ENCODE measurements at places on chromosomes 13 and 19.
A peak's percentile ranks its signal among the peaks of the same experiment; 100 is the strongest.

- DNase-seq, result no peak
Observed at GRCh38 chr13:46529216-46529919, 23.6 kb upstream of the LRCH1 start.

GRCh38 chr19:16541526-16542044, 652 bp downstream of the CHERP start:
- no peak for DNase-seq

GRCh38 chr13:109833940-109834339, 47.6 kb upstream of the IRS2 start:
- DNase-seq, result no peak

DNA sequence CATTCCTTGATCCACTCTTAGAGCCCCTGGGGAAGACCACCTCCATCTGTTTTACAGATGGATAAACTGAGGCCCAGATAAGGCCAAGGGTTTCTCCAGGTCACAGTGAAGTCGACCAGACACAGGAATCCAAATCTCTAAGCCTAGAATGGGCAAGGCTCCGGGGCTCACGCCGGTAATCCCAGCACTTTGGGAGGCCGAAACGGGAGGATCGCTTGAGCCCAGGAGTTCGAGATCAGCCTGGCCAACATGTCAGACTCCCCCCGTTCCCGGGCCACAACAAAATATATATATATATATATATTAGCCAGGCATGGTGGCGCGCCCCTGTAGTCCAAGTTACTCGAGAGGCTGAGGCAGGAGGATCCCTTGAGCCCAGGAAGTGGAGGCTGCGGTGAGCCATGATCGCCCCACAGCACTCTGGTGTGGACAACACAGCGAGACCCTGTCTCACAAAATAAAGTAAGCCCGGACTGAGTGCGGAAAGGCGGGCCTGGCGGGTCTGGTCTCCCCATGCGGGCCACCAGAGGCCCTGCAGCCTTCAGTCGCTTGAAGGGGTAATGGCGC, 615 bp upstream of the RPL13A start:
- DNase-seq, result no peak

GRCh38 chr19:28560786-28561185, 652.2 kb downstream of the UQCRFS1 start:
- no peak for DNase-seq

DNA sequence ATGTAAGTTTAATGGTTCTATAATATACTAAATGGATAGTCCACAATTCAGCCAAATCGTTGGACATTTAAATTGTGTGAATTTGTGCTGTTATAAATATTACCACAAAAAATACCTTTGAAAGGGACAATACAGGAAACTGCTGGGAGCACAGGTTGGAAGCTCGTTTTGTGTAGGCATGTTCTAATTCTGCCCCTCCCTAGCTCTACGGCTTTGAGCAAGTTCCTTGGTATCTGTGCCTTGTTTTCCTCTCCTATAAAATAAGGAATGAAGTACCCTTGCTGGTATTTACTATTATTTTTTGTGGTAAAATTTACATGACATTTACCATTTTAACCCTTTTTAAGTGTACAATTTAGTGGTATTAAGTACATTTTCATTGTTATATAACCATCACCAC, 102.6 kb upstream of the SLC7A1 start:
- DNase-seq, result no peak

DNA sequence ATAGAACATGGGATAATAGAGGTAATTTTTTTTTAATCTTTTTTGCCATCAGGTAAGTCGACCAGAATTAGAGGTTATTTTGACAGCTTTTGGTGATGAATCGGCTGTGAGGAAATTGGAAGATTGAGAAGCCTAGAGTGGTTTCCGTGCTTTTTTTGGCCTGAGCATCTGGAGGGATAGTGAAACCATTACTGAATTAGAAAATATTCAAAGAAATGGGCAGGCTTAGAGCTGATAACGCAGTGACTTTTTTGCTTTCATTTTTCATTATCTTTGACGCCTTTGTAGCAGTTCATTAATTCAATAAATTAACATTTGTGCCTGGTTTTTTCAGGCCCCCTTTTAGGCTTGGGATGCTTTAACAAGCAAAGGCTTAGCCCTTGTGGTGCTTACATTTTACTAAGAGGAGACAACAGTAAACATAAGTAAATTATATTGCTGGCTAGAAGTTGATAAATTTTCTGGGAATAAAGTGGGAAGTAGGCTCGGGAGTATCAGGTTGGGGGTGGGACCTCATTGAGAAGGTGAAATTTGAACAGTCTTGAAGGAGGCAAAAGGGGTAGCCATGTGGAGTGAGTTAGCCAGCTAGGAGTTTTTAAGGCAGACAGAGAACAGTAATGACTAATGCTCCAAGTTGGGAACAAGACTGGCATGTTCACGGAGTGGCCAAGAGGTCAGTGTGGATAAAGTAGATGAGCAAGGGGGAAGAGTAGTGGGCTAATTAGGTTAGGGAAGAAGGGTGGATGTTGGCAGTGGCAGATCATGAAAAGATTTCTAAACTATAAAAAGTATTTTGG, 36.5 kb downstream of the GTF2F2 start:
- no peak for DNase-seq

DNA sequence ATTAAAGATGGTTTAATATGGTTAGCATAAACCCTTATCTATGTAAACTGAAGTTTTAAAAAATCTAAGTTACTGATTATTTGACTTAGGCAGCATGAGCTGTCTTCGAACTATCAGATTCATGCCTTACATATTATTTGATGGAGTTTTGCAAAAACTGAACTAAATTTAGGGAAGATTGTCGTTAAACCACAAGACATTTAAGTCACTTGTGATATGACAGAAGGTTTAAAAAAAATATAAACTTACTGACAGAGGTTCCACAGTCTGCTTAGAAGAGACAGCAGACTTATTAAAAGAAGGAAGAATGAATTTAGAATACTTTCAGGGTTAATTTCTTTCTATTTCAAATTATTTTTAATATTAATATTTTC, 110.9 kb upstream of the FRY start:
- no peak for DNase-seq

DNA sequence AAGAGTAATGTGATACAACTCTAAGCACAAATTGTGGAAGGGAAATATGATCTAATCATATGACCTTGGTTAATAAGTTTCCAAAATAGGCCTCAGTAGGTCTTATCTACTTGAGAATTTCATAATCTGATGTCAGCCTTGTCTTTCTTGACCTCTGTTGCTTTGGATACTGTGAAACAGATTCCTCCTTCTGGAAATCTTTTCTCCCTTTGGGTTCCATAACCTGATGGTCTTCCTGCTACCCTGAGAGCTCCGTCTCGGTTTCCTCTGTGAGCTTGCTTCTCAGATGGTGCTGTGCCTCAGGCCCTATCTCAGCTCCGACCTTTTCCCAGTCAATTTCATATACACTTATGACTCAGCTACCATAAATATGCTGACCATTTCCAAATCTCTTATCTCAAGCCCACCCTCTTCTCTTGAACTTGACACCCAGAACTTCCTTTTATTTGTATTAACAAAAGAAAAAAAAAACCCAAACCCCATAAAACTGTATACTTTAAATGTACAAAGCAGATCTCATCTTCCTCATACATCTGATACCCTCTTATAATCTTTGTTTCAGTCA, 6.4 kb upstream of the SLC46A3 start:
- DNase-seq, result no peak

GRCh38 chr19:8395621-8396082, 5.5 kb downstream of the RAB11B start:
- no peak for DNase-seq

- no peak for DNase-seq
Observed at GRCh38 chr13:111559612-111560403, 239.4 kb downstream of the TEX29 start.

GRCh38 chr13:99258946-99259345, 767 bp upstream of the GPR18 start:
- DNase-seq, result no peak

GRCh38 chr13:20701461-20701860, 2.0 kb upstream of the IL17D start:
- DNase-seq, result no peak

DNA sequence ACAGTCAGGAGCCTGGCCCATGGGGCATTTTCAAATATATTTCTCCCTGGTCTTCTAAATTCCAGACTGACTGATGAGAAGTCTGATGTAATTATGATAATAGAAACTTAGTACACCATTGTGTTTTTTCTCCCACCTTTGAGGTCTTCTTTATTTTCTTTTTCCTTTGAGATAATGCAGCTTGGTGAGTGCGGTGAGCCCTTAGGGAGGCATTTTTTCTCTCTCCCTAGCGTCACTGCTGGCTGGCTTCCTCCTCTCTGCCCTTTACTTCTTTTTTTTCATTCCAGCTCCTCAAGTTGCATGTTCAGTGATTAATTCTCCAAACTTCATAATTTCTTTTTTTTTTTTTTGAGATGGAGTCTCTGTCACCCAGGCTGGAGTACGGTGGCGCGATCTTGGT, 12.8 kb upstream of the CDC42EP5 start:
- DNase-seq, result no peak

- DNase-seq, result no peak
Observed at GRCh38 chr19:52444506-52444905, 8.8 kb upstream of the ZNF578 start.

GRCh38 chr13:25981060-25981459, 70.8 kb downstream of the SHISA2 start:
- DNase-seq, result peak; percentile 93

DNA sequence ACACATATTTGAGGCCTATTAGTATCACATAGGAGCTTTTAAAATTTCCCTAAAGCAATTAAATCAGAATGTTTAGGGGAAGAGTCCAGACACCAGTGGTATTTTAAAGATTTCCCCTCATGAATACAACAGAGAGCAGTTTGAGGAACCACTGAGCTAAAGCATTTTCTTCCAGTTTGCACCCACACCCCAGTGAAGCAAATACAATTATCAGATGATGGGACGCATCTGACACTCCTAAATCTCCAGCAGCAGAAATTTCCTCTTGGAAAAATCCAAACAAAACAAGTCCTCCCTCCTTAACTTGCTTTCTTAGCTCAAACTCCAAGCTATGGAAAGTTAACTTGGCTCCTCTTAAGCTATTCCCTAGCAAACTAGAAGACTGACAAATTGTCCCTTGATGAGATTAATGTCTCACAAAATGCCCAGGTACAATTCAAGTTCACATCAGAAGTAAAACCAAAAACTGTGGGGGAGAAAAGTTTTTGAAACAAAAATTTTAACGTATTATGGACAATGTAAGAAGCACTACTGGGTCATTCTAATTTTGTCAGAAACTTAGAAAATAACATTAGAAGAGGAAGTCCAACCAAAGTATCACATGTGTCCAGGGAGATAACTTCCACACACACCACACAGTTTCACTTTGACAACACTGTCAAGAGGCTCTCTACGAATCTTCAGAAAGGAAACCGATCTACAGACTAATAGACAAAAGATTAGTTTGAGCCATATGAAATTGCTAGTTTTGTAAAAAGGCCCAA, 74.1 kb downstream of the ABCC4 start:
- DNase-seq, result no peak

DNA sequence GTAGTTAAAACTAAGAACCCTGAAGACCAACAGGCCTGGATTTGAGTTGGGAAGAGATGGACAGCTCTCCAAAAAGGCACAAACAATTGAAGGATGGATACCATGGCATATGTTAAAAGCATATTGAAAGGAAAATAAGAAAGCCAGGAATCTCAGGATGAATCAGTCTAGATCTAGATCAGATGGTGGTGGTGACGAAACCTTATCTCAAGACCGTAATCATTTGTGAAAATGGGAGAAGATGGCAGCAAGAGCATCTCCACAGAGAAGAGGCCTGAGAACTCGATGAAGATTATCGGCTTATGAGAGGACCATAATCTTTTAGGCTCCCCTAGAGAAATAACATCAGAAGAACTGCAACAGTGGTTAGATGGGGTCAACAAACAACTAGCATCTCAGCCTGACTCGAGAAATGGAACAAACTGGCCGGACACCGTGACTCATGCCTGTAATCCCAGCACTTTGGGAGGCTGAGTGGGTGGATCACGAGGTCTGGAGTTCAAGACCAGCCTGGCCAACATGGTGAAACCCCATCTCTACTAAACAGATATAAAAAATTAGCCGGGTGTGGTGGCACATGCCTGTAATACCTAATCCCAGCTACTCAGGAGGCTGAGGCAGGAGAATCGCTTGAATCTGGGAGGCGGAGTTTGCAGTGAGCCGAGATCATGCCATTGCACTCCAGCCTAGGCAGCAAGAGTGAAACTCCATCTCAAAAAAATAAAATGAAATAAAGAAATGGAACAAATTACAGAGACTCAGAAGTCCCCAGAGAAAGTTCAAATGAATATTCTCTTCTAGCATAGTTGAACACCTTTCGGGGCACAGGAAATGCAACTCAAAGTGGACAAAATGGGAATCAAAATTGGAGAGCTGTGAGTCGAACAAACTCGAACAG, 47.6 kb downstream of the FOXO1 start:
- DNase-seq, result no peak

DNA sequence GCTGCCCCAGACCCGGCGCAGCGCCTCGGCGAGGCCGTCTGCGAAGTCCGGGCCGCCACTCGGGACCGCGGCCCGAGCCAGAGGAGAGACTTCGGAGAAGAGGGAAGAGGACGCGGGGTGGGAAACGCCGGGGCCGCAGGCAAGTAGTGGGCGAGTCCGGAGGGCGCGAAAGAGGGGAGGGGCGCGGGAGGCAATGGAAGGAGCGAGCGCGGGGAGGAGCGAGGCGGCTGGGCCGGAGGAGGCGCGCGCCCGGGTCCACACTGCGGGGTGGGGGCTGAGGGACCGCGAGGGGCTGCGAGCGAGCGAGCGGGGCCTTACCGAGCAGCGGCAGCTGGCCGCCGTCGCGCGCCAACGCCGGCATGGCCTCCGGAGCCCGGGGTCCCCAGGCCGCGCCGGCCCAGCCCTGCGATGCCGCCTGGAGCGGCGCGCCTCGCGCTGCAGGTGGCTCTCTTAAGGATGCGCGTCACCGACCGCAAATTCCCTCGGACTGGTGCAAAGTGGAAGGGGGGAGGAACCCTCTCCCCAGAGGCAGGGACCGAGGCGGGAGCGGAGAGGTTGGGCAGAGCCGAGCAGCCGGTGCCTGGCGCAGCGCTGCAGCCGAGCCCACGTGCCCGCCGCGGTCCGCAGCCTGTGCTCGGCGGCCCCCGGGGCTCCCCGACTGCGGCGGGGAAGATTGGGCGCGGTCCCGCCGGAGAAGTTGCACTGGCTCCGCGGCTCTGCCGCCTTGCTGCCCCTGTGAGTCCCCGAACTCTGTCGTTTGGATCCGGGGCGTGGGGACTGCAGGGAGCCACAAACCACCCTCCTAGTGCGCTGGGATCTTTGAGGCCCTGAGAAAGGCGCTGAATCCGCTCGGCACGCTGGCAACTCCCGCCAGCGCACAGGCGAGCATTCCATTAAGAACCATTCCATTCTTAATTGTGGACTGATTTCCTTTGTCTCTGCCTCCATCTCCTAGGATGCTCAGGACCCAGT, at the start of gene FLT3:
Gene FLT3 (minus strand): TSS at position 427 of the 972 bp plus-strand sequence. CDS start 66 bp downstream, at position 361.
- DNase-seq, result no peak

All from LNCaP clone FGC (cell line).